A549 treated with AZD2906 at 1 μM for 4 hours (cell line): ENCODE measurements at places on chromosomes 12 and 14. TPM values are rescaled to one million over a fixed set of nuclear protein-coding genes. Genes with fewer than 3 reads are reported as not detected.

Gene TSPAN9
- 42.3 to 58.5 TPM (median 53.0 TPM) in 5 replicates for total RNA-seq

Gene TTC9
- 3.0 to 3.8 TPM (median 3.2 TPM) in 5 replicates for total RNA-seq

Gene RHOJ
- not detected in 5 replicates for total RNA-seq

Gene FAM90A1
- total RNA-seq: 0.07 to 0.20 TPM (median 0.15 TPM) in 5 replicates

Gene PXMP2
- 22.0 to 32.8 TPM (median 31.4 TPM) in 5 replicates for total RNA-seq

Gene NGB
- total RNA-seq: not detected in 5 replicates

Gene TEAD4
- 40.6 to 50.6 TPM (median 48.4 TPM) in 5 replicates for total RNA-seq

Gene HPD
- 1.5 to 2.2 TPM (median 2.0 TPM) in 5 replicates for total RNA-seq
